NCI-H1105 (cell line): ENCODE measurements at places on chromosomes 12 and 14.

GRCh38 chr14:103581206-103581605 is 18.4 kb downstream of the COA8 start:
- no peak for DNase-seq

GRCh38 chr12:46660719-46661109 is 165.1 kb downstream of the SLC38A4 start:
- DNase-seq = no peak

- DNase-seq = no peak
Observed at GRCh38 chr14:31898838-31899528, 178.1 kb upstream of the ARHGAP5 start.

DNA sequence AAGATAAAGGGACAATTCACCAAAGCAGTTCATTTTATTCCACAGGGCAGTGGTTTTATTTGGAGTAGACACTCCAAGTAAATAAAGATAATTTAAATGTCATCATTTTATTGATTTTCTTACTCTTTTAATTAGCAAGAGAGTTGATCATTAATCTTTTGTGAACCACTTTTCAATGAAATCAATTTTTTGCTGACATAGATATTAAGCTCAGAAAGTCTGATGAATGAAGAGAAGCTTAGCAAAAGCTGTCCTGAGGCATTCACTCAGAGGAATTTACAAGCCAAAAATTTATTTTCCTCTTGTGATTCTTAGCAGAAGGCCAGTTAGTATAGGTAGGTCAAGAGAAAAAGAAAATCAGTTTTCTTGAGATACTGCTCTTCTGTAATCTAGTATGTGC is 618.0 kb downstream of the CCER1 start:
- DNase-seq = no peak

DNA sequence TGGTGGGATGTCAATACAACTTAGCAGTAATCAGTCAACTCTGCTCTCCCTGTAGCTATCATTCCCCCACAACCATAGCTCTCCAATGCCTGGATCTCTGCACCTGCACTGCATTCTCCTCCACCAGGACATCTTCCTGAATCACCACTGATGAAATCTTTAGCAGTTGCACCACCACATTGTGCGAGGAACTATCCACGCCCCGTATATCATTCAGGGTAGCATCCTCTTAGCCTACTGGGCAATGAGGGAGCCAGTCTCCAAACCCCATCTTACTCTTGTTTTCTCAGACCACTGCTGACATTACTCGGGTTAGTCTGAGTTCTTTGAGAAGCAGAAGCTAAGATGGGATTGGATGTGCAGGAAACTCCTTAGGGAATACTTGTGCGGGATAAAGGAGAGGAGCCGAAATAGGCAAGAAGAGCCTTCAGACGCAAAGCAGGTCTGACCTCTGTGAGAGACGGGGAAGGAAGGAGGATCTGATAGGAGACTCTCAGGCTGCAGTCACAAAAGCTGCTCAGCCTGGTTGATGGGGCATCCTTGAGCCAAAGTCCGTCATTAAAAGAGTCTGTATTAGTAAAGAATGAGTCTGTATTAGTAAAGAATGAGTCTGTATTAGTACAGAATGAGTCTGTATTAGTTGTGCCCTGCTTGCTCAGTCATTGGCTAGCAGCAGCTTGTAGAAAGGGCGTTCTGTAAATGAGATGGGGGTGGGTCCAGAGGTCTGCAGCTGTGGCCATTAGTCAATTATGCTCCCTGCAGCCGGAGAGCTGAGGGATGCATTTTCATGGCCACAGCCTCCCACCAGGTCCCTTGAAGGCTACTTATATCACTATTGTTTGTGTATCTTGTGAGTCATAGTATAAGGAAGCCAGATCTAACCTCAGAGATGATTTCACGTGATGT is 49.6 kb upstream of the RASSF3 start:
- no peak for DNase-seq

DNA sequence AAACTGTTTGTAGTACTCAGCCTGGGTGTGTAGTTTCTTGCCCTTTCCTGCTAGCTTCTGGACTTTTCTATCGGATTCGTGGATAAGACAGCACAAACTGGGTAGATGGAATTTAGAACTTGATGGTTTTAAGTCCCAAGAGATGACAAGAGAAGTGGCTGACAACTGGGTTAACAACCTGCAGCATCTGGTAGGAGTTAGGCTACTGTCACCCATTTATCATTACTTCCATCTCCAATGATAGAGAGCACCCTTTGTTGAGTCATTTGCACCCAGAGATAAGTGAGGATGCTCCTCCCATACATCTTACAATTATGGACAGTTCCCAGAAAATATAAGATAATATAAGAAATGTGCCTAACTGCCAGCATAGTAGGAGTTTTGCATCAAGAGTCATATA is 50.2 kb upstream of the FLRT2 start:
- DNase-seq = no peak

- DNase-seq = no peak
Observed at GRCh38 chr14:31339743-31340142, 80.6 kb downstream of the HEATR5A start.

DNA sequence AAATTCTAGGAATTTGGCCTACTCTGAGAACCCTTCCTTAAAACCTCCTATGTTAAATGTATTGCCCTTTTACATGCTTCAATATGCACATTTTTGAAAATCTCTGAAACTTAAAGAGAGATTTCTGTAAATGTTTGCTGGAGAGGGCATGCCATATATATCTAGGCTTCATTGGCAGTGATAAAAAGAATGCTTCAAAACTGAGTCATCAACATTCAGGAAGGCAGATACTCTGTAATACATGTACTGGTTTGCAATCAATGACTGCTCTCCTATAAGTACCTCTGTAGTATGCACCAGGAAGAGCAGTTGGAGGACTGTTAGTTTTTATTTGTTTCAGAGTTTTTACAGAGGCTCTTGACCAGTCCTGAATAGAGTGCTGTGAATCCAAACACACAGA is 739.9 kb downstream of the SLC16A7 start:
- DNase-seq = no peak

DNA sequence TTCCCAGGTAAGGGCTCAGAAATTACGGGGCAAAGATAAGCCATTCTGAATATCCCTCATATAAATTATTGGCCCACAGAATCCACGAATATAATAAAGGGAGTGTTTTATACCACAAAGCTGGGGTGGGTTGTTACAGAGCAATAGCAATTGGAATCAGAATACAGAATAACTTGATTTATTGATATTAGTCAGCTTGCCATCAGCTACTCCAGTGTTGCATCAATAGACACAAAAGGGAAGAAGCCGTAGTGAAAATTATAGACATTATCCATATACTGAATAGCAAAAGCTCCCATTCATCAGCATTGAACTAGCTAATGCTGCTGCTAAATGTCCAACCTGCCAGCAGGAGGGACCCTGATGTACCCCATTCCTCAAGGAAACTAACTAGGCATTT is 18.3 kb downstream of the MDGA2 start:
- no peak for DNase-seq

DNA sequence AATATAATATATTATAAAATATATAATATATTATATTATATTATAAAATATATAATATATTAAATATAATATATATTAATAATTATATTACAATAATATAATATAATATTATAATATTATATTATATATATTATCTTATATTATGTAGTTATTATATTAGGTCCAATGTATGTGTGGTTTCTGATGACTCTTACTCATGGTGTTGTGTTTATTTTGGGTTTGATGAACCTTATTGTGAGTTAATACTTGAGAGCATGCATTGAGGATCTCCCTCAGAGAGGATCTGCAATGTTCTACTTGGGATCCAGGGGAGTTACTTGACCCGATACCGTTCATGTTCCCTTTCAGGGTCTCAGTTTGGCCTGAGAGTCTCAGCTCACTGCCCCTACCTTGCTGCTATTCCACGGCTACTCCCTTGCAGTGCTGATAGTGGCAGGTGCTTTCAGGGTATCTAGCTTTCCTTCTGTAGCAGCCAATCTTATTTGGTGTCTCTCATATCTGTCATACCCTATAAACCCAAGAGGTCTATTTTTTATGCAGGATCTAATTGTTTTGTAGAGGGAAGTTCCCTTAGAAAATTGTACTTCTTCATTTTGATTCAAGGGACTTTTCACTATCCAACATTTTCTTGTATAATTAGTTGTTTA is 89.1 kb upstream of the ZDHHC17 start:
- no peak for DNase-seq
